ENCODE measurements at places on chromosomes 6 and 20.

GRCh38 chr20:34037121-34037520 is 43.4 kb downstream of the RALY start:
- peak; percentile 49 for DNase-seq

DNA sequence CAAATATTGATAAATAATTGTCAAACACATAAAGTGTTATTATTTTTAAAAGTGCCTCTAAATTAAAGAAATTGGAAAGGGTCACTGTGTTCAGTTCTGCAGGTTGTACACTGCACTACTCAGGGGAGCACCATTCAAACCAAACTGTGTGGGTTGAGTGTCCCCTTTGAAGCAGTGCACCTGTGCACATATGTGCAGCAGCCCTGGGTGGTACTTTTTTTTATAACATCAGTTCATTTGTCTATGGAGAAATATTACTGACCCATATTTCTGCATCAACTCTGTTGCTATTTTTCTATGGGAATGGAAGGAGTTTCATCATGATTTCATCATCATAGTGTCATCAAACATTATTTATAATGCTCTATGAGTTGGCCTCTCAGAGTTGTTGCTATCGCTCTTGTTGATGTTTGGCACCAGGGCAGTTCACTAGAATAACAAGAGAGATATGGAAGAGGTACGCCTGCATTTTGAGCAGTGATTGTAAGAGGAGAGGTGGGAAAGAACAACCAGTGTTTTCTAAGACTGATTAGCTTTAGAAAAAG is 457.6 kb downstream of the TFAP2A start:
- no peak for DNase-seq

GRCh38 chr6:19603721-19604120 is 233.4 kb upstream of the ID4 start:
- DNase-seq: no peak

DNA sequence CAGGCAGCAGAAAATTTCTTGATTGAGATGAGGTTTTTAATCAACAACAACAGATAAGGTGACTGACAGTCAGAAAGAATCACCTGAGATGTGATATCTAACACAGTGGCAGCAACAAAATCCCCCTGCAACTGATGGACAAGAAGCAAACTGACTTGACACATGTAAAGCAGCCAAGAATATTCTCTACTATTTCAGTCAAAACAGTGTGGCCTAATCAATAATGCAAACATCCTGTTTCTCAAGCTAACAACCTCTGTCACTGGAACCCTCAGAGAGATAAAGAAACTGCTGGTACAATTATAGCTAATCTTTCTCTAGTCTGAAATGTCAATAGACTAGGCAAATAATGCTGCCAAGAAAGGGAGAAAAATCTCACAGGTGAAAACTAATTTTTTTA is 4.6 kb upstream of the CGA start:
- no peak for DNase-seq

GRCh38 chr20:53307964-53308597 is 285.6 kb downstream of the ZNF217 start:
- DNase-seq: no peak

DNA sequence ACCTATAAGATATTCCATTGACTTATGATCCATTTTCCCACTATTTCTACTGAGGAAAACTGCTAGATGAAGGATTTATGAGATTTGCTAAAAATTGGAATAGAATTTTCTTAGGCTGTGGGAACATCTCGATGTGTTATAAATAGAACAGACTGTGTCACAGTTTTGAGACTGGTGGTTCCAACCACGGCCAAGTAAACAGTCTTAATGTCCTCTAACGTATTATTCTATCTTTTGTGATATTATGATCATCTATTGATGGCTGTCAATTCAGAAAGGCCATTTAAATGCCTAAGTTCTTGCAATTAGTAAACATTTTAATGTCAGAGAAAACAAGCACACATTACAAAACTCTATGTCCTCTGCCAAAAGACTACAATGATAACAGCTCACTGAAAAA is 71.5 kb upstream of the PLN start:
- DNase-seq: no peak

DNA sequence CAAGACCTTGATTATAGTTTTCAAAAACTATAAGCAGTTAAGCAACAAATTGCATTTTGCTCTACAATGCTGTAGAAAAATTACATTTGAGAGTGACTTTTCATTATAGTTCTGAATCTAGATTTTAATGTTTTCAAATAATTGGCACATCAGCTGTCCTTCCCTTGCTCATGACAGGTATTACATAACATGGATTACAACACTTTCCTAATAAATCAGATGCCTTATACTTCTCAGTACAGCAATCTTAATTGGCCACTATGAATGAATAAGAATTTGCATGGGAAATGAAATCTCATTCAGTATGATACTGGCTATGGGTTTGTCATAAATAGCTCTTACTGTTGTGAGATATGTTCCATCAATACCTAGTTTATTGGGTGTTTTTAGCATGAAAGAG is 29.9 kb downstream of the HSF2 start:
- DNase-seq: no peak

DNA sequence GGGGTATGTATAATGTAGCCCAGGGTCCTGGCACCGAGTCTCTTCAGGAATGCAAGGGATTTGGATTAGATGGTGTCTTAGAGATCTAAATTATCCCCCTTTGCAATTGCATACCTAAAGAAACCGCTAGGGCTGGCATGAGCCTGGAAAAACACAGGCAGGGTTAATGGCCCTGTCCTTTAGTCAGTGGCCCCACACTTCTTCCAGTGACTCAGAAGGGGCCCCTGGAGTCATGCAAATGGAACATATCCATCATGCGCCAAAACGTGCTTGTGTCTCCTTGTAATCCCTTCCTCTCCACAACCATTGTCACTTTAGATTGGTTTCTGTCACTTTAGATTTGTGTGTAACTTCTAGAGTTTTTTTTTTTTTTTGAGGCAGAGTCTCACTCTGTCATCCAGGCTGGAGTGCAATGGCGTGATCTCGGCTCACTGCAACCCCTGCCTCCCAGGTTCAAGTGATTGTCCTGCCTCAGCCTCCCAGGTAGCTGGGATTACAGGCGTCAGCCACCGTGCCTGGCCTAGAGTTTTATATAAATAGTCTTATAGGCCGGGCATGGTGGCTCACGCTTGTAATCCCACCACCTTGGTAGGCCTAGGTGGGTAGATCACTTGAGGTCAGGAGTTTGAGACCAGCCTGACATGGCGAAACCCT is 8.7 kb upstream of the MYBL2 start:
- DNase-seq: no peak

DNA sequence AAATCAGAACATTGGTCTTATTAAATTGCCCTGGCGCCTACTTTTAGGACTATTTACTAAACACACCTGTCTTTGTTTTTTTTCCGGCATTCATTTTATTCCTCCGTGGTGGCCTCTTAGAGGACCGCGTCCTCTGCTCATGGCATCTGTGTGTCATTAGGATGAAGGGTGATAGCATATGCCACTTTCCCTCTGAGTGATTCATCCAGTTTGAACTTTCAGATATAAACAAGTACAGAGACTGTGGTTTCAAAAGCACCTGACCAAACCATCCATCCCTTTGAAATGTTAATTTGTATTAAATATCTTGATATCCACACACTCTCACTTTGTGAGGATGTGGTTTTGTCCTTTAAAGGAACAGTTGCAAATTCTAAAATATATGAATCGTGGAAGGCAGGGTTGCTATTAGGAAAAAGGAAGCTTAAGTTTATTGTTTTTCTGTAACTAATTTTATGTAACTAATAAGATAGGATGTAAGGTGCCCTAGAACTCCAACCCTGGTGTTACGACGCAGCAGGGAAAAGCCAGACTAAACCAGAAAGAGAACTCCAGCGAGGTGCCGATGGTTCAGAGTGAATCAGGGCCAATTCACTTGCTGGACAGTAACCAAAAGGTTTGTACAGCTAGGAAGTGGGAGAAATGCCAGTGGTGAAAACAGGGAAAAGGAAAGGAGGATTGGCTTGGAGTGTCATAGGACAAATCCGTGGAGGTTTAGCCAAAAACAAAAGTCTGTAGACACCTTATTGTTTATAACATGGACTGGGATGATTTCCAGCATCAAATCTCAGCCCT is 98.7 kb downstream of the SHLD1 start:
- peak; percentile 22 for DNase-seq

DNA sequence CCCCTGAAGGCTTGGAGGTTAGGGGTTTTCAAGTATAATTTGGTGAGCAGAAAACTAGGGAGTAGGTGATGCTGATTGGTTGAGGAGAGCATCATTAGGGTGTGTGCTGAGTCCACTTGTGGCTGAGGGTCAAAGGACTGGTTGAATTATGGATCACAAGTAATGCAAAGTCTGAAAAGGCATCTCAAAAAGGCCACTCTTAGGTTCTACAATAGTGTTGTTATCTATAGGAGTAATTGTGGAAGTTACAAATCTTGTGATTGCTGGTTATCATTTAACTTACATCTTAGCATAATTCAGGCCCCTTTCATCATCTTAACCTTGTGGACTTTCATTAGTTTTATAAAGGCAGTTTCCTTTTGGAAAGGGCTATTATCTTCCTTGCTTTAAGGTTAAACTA is 60.8 kb downstream of the UBR2 start:
- DNase-seq: no peak

DNA sequence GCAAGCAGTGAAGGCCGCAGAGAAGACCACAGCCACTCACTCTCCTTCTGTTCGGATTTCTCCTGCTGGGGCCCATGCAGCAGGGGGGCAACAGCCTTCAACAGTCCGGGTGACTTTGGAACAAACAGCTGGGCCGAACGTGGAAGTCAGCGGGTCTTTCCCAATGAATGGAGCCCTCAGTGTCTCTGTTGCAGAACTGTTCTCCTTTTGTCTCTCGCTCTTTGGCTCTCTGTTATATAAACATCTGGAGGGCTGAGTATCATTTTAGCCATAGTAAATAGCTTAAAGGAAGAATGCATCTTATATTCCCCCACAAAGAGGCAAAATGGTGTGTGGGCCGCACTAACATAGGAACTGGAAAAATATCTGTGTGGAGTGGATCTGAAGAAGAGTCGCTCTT is 136.7 kb upstream of the RALGAPA2 start:
- no peak for DNase-seq

DNA sequence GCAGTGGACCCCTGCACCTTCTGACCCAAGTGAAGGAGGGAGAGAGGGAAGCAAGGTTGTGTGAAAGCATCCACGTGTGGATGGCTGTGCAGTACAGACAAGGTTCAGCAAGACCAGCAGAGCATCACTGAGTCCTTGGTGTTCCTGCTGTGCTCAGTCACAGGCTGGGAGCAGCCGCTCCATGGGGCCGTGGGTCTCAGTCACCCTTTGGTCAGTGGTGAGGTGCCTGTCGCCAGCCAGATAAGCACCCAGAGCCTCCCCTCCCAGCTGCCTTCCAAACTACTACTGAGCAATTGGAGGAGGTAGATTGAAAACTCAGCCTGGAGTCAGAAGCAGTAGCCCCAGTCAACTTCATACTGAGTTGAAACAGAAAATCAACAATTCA is 218.9 kb downstream of the SLC24A3 start:
- DNase-seq: no peak

DNA sequence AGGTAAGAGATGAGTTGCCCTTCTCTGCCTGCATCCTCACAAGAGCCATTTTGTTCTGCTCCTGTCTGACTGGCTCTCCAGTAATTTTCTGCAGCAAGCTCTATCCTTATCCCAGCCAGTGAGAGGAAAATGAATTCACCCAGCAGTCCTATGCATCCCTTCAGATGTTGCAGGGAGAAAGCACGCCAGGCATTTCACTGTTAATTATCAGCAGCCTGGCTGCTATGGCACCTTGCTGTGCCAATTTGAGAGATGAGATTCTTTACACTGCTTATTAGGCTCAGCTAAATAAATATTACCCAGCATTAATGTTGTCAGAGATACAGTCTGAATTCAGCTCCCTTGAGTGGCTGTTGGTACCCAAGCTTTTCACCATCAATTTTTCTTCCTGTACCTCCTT is 61.1 kb upstream of the SNAP25 start:
- no peak for DNase-seq

DNA sequence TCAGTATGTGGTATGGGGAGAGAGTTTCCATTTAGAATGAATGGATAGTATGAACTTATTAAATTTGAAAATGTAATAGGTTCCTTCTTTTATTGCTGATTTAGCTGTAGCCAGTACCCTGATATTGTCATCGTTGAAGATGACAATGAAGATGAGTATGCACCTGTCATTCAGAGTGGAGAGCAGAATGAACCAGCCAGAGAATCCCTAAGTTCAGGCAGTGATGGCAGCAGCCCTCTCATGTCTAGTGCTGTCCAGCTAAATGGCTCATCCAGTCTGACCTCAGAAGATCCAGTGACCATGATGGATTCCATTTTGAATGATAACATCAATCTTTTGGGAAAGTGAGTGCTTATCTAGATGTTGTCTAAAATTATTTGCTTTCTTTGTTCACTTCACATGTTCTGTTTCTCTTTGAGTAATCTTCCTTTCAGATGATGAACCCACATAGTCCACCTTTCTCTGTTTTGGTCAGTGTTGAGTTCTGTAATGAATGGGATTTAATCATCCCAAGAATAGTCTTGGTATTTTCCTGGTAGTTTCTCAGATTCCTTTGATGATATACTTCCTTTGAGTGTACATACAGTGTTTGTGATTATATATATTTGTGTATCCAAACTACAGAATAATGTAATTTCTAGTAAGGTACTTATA is 23.3 kb downstream of the HSF2 start:
- no peak for DNase-seq

DNA sequence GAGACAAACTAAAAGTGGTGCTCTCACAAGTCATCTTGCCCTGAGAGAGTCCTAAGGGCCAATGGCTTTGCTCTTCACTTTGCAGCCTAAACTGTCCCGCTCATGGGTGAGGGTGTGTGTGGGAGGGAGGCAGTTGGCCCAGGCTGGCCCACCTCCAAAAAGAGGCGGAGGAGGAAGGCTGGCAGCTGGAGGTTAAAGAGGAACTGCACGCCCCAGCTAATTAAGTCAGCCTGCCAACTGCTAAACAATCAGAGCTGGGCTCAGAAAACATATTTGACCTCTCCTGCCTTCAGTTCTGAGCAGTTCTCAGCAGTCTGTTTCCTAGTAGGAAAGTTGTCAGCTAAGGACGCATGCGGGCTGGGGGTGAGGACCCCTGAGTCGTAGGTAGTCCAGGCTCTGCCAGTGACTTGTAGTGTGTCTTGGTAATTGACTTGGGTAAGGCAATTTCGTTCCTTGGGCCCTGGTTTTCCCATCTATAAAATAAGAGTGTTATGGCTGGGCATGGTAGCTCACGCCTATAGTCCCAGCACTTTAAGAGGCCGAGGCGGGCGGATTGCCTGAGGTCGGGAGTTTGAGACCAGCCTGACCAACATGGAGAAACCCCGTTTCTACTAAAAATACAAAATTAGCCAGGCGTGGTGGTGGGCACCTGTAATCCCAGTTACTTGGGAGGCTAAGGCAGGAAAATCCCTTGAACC is 17.0 kb downstream of the GSS start:
- DNase-seq: no peak

DNA sequence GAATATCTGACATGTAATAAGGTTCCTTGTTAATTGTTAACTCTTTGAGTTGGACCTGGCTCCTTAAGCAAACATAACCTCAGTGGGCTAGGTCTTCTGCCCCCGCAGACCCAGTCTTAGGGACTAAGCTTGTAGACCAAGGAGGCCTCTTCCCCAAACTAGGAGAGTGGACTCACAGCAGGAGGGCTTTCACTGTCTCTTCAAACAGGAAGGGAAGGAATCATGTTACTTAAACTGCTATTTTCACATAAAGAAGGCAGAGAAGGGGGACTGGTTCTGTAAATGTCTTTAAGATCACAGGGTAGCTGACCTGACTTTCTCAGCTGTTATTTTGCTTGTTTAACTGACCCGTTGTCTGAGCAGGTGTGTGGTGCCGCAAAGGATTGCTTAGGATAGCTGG is 34.9 kb upstream of the PRDM1 start:
- no peak for DNase-seq
